ENCODE measurements at places on chromosomes 7 and 10.

GRCh38 chr10:102603946-102604345 is 40.3 kb upstream of the TRIM8 start:
- no peak for DNase-seq

DNA sequence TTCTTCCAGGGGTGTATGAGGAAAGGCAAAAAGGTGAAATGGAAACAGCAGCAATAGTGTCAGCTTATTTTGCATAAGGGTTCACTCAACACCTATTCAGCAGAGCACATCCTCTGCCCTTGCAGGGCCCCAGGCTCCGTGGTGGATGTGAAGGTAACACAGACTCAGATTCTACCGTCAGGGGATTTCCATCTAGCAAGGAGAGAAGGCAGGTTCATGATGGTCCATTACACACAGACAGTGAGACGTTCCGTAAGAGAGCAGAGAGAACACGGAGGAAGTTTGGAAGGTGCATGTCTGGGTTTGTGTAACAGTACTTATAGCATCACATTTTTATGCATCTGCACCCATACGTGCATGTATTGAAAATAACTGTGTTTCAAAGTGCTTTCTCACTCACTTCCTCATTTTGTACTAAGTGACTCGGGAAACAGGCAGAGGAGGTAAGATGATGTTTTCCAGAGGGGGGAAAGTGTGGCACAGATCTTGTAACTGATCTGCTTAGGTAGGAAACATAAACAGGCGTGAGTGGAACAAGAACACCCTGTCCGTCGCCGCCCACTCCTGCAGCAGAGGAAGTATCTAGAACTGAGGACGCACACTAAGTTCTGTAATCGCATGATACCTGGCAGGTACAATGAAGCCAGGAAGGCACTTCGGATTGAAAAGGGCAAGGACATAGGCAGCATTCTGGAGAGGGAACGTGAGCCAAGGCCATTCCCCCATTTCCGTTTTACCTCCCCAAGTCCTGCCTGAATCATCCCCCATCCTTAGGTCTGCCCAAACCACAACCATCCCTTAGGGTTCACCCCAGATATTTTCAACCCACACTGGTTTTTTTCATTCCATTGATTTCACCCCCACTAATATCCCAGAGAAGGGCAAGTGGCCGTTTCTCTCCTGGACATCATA is 1.0 kb upstream of the ENO4 start:
- DNase-seq: no peak

GRCh38 chr10:63712717-63713115 is 191.5 kb downstream of the REEP3 start:
- DNase-seq: no peak

GRCh38 chr7:42478717-42479116 is 241.7 kb upstream of the GLI3 start:
- no peak for DNase-seq

DNA sequence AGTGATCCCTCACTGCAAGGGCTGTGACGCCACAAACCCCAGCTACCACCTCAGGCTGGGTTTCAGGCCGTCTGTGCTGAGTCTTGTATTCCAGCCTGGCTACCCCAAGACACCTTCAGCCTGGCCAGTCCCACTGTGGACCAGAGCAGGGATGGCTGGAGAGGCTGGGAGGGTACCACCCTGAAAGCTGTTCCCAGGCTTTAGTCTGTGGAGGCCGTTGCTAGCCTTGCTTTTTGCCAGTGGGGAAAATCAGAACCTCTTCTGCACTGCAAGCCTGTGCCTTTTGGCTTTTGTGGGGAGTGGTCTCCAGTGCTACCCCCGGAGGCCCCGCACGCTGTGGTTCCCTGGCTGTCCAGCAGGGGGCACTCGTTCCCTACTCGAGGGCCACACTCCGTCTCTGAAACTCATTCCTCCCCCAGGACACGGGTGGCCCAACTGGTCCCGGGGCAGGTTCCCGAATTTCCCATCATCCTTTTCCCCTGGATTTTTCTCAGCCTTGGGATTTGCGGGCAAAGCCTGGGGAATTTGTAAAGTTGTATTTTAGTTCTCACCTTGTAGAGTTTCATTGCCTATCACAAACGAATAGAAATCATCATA is 128.4 kb upstream of the BTBD16 start:
- DNase-seq: no peak

DNA sequence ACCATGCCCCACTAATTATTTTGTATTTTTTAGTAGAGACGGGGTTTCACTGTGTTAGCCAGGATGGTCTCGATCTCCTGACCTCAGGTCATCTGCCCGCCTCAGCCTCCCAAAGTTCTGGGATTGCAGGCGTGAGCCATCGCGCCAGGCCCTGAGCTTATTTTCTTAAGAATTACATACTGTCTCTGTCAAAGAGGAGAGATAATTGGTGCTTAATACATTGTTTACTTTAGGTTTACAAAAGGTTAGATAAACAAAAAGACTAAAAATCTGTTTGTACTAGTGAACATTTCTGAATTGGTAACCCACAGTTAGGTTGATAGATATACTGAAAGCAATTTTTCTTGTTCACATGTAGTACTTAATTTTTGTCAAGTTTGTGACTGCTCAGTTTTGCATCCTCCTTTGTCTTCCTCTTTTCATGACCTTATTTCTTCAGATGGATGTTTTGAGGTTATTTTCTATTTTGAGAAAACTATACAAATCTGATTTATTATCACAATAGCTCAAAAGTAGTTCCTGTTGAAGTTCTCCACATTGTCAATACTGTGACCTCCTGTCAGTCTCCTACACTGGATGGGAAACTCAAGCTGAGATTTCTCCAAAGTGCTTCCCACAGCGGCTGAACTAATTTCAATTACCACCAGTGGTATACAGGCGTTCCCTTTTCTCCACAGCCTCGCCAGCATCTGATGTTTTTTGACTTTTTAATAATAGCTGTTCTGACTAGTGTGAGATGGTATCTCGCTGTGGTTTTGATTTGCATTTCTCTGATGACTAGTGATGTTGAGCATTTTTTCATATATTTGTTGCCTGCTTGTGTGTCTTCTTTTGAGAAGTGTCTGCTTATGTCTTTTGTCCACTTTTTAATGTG is 22.5 kb downstream of the HHEX start:
- peak; percentile 18 for DNase-seq

DNA sequence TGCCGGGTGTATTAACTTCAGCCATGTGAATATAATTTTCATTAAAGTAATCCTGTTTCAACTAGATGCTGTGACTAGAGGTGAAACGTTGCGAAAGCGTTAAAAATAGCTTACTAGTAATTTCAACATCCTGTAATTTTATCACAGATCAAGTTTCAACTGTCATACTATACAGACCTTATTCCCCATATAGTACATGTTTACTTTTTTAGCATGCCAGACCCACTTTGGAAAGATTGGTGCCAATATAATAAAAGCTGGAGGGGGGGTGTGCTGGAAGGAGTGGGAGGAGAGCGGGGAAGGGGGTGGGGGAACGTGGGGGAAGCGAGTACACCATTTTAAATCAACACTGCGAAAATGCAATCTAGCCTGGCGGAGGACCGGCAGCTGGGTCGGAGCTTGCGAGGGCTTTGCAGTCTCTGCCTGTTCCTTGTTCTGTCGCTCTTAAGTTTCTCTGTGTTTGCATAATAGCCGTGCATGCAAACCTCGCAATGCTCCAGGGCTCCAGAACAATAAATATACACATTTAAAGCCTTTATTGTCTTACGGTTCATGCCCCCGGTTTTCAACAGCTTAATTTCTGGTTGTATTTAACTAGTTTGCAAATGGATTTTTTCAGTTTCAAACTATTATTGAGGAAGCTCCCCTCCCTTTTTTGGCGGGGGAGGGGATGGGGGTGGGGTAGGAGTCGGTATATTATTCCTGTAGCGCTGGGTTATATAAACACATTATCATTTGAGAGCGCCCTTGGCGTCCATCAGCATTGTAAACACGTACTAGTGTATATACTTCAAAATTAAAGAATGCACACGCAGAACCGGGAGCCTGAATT is 1.3 kb upstream of the ARID5B start:
- DNase-seq: peak; percentile 75

GRCh38 chr10:3208481-3209406 is 36.2 kb upstream of the PITRM1 start:
- no peak for DNase-seq

DNA sequence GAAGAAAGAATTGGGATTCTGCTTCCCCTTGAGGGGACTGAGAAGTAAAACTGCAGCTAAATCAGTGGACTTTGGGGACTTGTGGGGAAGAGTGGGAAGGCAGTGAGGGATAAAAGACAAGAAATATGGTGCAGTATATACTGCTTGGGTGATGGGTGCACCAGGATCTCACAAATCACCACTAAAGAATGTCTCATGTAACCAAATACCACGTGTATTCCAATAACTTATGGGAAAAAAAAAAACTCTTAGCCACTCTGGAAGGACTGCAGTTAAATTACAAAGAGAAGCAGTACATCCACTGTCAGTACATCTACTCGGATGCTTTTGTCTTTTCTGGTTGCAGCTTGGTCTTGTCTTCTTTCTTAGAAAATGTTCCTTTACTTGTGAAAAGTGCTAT is 27.4 kb upstream of the GOT1 start:
- no peak for DNase-seq

DNA sequence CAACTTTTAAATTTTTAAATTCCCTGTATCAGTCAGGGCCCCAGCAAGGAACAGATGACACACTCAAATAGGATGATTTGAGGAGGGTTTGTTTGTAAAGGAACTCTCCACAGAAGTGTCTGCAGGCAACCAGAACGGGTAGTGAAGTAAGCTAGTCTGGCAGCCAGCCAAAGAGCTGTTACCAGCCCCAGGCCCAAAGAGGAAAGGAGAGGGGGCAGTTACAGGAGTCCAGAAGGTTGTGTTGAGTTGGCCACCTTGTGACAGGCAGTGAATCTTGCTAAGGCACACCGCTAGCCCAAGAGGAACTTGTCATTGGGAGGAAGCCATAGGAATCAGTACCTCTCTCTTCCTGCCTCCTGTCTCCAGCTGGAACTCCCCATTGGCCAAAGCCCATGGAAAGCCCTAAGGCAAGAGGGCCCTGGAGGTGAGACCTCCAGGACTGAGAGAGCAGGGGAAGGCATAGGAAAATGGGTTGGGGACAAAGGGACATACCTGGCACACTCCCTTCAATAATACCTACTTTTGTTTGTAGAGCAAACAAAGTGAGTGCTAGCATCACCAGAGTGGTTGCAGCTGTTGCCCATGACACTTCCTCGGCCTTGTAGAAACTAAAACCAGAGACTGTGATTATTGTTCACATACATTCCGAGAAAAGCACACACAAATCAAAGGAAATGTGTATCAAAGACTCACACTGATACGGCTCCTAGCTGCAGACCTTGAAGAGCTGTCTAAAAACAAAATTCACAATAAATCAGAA is 25.4 kb upstream of the GATAD1 start:
- peak; percentile 29 for DNase-seq

DNA sequence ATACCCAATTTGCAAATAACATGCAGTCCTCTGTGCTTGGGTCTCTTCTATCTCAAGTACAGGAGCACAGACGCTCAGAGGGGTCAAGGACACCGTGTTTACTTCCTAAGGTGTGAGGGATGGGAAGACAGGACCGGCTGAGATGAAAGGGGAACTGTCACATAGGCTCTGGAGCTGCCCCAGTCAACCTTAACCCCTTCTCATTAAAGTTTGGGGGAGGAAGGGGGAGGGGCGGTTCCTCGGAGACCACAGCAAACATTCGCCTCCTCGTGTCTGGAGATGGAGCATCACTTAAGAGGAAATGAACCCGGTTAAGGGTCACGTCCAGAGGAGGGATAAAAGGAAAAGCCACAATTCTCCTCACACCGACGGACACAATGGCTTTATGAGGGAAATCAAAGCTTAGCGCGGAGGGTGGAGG is 1.1 kb downstream of the SH3PXD2A start:
- no peak for DNase-seq

DNA sequence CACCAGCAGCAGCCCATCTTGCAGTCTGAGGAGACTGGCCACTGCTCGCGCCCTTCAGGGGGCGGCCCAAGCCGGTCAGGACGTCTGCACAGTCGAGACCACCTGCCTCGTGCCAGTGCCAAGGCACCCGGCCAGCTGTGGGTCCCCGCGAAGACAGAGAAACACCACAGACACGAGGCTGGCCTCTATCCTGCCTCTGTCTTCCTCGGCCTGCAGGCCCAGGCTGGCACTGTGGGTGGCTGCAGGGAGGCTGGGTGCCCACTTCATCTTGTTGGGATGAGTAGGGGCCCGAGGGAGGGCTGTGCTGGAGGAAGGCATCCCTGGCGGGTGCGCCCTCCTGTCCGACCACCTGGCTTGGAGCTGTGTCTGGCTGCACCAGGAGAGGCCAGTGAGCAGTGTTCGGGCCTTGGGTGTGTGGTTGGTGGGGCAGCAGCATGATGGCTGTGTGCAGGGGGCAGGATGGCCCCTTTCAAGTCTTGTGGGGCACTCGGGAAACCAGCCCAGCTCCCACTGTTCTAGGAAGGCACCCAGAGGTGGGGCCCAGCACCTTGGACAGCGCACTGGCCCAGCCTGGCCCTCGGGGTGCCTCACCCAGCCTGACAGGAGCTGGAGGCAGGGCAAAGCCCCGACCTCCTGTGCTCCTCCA is 7.3 kb downstream of the DPYSL4 start:
- no peak for DNase-seq

GRCh38 chr10:104520653-104521052 is 120.4 kb upstream of the SORCS3 start:
- no peak for DNase-seq

DNA sequence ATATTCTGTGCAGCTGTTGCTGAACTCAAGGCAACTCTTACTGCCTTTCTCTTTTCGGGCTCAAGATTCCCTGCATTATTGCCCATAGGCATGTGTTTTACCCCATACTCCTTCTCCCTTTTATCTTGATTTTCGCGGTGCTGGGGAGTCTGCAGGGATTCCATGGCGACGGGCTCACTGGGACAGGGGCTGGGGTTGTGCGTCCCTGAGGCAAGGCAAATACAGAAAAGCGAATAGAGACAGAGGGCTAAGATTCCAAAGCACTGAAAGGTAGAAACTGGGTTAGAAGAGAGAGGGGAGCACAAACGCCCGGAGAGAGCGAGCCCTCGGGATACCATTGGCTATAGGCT is 519 bp upstream of the RPP38 start:
- DNase-seq: no peak

DNA sequence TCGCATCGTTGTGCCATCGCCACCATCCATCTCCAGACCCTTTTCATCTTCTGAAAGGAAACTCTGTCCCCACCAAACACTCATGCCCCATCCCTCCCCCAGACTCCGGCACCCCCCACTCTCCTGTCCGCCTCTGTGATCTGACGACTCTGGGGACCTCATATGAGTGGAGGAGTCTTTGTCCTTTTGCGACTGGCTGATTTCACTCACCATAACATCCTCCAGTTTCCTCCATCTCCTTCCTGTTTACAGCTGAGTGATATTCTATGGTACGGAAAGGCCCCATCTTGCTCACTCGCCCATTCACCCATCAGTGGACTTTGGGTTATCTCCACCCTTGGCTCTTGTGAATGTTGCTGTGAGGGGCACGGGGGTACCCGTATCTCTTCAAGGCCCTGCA is 11.8 kb upstream of the INSIG1 start:
- no peak for DNase-seq

DNA sequence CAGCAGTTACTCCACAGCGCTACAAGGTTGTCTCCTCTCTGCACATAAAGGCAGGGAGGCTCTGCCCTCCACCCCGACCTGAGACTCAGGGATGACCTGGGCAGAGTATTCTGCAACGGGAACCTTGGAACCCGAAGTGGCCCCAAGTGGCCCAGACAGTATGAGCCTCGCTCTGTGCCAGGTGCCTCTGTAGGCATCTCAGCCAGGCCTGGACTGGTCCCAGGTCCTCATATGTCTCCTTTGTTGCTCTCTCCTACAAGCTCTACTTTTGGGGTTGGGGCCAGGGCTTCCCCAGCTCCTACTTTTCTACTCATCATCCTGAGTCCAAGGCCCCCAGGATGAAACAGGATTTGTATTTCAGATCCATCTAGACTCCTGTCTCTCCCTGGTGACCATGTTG is 241.5 kb upstream of the PRSS1 start:
- DNase-seq: no peak
